ENCODE measurements at places on chromosomes 6 and 20.

DNA sequence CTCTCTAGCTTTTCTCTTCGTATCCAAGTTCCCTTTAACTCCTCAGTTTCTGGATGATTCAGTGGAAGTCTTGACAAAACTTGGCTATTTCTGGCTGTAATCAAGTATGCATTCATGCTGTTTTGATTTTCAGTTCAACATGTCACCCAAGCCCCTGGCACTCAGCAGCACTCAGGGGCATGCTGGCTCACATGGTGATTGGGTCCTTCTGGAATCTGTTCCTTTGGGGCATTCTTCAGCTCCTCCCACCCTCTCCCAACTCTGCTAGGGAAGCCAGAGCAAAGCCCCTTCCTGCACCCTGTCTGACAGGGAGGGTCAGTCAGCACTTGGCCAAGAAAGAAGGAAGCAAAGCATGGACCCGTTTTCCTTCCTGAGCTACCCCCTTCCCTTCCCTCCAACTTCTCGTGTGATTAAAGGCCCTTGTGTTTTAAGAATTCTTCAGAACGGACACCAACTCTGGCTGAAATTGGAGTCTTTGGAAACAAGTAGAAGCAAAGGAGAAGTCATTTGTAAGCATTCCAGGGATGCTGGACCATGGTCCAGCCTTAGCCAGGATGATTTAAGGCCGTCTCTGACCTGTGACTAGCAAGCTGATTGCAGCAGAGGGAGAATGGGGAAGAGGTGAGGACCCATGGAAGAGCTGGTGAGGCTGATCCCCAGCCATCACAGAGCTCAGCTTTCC is 7.1 kb downstream of the PLEKHG1 start:
- no peak for DNase-seq

- DNase-seq, result peak; percentile 11
Measured at GRCh38 chr6:63732336-63732735, 96.7 kb downstream of the PHF3 start.

DNA sequence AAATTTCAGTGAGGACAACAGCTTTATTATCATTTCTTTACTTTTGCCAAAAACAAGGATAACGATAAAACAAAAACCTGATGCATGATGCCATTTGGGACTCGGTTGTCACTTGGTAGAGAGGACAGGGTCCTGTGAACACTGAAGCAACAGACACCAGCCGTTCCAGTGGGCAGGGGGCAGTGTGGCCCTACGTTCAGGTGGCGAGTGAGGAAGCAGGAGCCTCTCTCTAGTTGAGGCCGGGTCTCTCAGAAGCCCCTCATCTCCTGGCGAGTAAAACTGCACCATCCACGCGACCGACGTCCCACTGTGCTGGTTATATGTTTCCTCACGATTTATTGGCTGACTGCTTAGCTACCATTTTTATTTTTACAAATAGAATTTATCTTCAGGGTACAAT is 231.6 kb downstream of the THBS2 start:
- no peak for DNase-seq

- DNase-seq, result no peak
Measured at GRCh38 chr20:9246731-9247130, 177.8 kb downstream of the PLCB4 start.

DNA sequence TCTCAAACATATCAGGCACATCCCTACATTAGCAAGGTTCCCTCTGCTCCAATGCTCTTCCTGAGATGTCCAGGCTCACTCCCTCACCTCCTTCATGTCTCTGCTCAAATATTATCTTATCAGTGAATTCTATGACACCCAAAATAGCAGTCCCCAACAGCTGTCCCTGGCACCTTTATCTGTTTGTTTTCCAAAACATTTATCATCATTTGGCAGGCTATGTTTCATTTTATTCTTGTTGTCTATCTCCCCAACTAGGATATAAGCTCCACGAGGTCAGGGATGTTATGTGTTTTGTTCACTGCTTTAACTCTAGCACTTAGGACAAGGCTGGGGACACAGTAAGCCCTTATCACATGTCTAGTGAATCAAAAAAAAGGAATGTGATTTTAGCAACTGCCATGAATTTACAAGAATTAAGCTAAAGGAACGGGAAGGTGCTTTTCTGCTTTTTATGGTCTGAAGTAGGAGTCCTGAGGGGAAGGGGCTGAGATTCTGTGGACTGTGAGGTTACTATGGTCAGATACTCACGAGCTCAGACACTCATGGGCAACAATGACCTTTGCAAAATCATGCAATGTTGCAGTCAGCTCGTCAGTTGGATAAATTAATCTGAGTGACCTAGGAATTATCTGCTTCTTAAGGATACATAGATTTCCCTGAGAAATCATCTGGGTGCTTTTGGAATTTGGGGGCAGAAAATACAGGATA is 1.9 kb upstream of the IL22RA2 start:
- DNase-seq, result no peak

DNA sequence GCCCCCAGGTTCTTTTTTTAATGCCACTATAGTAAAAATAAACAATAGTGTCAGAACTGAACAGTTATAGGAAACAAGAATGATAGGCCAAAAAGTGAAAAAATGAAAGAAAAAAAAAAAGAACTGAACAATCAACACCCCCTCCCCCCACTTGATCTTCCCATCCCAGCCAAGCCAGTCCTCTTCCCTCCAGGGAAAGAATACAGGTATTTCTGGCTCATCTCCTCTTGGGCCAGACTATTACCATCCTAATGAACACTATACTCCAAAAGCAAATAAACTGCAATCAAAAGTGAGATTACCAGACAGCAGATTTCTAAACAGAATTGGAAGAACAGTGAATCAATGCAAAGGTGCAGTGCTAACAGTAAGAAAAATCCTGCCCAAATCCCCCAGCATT is 21.3 kb upstream of the C20orf203 start:
- no peak for DNase-seq

DNA sequence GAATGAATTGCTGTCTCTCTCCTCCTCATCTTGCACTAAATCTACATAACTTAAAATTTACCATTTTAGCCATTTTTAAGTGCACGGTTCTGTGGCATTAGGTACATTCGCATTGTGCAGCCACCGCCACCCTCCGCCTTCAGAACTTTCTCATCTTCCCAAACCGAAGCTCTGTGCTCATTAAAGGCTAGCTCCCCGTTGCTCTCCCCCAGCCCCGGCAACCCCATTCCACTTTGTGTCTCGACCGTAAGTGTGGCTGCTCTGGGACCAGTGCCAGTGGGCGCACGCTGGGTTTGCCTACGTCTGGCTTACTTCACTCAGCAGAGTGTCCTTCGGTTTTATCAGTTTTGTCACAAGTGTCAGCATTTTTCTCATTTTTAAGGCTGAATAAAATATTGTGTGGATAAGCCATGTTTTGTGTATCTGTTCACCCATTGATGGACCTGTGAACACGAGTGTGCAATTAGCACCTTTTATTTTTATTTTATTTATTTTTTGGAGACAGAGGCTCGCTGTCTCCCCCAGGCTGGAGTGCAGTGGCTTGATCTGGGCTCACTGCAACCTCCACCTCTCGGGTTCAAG is 16.8 kb downstream of the SLC17A9 start:
- DNase-seq, result no peak

DNA sequence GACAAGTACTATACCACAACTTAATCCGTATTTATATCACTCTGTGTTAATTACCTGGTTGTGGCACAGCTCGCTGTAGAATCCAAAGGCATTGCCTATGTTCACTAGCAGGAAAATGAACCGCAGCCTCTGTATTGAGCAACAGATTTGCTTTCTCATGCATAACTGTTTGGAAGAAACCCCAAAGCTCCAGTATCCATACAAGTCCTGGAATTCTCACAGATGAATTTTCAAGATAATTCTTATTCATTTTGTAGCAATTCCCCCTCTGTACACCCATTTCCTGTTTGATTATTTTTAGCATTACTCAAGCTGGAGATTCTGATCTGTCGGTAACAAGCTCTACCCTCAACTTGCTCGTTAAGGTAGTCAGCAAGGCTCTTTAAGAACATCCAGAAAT is 63.5 kb downstream of the STMND1 start:
- no peak for DNase-seq

GRCh38 chr6:142888456-142888855 is 56.5 kb downstream of the HIVEP2 start:
- DNase-seq, result no peak

All from DMS53 (cell line).